Midbrain (tissue), 1 donor: ENCODE measurements at places on chromosomes 4 and X.

DNA sequence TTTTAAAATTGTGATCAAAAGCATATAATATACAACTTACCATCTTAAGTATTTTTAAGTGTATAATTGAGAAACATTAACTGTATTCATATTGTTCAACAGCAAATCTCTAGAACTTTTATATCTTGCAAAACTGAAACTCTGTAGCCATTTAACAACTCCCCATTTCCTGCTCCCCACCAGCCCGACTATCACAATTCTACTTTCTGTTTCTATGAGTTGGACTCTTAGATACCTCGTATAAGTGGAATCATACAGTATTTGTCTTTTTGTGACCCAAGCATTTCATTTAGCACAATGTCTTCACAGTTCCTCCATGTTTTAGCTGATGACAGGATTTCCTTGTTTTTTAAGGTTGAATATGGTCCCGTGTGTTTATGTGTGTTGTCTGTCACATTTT is 106.0 kb downstream of the LRBA start:
- DNase-seq: no peak

GRCh38 chrX:96140796-96141195 is 543.8 kb upstream of the DIAPH2 start:
- no peak for DNase-seq

DNA sequence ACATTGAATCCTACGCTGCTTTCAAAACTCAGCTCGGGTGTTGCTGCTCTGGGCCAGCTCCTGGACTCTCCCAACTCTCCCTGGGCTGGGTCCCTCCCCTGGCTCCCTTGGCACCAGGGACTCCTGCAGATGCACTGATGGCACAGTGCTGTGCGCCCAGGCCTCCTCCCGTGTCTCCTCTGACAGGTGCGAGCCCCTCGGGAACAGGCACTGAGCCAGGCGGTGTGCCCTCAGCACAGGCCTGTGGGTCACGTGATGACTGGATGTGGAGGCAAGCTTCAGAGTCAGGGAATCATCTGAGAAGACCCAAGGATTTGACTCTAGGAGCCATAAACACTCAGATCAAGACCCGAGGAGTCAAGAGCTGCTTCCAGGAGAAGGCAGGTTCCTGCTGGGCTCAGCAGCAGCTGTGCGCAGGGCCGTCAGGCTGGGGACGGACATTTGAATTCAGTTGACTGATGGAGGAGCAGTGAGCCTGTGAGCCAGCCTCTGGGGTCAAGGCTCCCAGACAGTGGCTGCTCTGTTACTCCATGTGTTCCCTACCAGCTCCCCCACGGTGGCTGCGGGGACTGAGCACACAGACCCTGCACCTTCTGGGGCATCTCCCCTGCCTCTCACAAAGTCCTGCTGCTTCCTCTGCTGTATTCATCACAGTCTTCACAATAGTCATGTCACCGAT is 33.0 kb downstream of the NAT8L start:
- no peak for DNase-seq

GRCh38 chr4:110137829-110138228 is 60.6 kb downstream of the ELOVL6 start:
- no peak for DNase-seq
